ENCODE measurements at places on chromosomes 3 and 15. TPM values are rescaled to one million over a fixed set of nuclear protein-coding genes. Genes with fewer than 3 reads are reported as not detected.

GRCh38 chr15:80615783-80616391 is 79.2 kb upstream of the ABHD17C start:
- DNase-seq, result no peak

DNA sequence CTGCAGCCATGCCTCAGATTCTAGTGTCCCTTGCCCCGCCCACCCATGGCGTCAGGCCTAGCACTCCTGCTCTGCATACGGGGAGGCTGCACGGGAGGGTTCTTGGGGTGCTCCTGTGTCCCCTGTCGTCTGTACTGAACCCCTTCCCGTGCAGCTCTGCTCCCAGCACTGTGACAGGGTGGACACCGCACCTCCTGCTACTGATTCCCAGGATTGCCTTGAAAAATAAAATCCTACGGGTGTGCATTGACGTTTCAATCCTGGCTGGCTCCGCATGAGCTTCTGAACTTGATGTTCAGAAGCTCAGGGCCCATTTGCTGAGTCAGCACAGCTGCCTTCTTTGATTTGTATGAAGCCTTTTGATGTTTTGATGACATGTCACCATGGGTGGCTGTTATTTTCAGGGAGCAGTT is 176.4 kb downstream of the APBA2 start:
- no peak for DNase-seq

GRCh38 chr15:30791239-30792175 is 112.2 kb upstream of the FAN1 start:
- peak; percentile 68 for DNase-seq

The THUMPD3 gene
- total RNA-seq, result 58.4 TPM

The ANKRD34C gene
- not detected for total RNA-seq

GRCh38 chr3:67048067-67048714 is 50.1 kb downstream of the KBTBD8 start:
- DNase-seq, result no peak

The SH2D7 gene
- not detected for total RNA-seq

DNA sequence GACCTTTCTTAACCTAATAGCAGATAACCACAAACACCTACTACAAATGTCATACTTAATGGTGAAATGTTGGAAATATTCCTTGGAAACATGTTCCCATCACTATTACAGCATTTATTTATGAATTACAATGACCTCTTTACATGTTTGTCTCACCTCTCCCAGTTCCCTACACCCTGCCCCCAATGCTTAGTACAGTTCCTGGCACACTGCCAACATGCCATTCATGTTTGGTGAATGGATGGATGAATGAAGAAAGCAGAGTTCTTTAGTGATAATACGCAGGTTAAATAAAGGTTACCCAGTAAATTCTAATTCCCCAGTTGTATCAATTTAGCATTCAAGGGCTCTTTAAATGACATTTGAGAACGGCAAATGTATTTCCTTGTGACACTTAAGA is 259.9 kb upstream of the ATP11B start:
- DNase-seq, result no peak

The EAF2 gene
- 4.4 TPM for total RNA-seq

The CEP19 gene
- 1.3 TPM for total RNA-seq

The MAGEL2 gene
- total RNA-seq, result 9.7 TPM

The LRRIQ4 gene
- total RNA-seq, result 0.26 TPM

GRCh38 chr3:7328339-7328738 is 467.4 kb downstream of the GRM7 start:
- DNase-seq, result no peak

DNA sequence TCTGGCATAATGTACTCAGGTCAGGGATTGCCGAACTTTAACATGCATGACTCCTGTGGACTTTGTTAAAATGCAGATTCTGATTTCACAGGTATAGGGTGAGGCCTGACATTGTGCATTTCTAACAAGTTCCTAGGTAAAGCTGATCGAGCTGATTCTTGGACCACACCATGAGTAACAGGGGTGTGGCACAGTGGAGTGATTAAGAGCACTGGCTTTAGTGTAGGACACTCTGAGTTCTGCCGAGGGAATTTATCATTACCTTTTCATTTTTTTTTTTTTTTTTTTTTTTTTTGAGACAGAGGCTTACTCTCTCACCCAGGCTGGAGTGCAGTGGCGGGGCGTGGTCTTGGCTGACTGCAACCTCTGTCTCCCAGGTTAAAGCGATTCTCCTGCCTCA is 169.3 kb downstream of the ADAMTS9 start:
- no peak for DNase-seq

DNA sequence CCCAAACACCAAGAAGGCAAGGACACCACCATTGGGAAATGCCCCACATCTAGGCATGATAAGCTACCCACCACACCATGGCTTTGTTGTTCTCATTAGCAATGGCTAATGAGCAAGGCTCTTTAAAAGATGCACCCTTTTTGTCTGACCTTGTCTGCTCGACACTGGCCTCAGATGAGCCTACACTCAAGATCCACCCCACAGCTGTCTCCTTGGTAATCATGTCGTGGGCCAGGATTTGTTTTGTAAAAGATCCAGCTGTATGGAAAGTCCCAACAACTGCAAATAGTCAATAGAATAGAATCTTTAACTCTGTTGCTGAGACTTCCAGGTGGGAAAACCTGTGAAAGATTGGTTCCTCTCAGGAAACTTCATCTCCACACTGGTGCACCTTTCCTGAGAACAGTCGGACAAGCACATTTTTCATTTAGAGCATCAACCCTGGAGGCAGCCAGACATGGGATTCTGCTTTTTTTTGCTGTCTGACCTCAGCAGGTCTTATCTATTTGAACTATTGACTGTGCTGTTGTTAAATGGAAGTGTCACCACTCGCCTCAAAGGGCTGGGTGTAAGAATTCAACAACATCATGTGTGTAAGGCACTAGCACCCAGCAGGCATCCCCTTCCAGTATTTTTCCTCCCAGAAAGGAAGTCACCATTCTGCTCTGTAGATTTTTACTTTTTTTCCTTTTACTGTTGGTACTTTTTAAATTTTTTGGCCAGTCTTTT is 35.5 kb downstream of the DUT start:
- DNase-seq, result no peak

DNA sequence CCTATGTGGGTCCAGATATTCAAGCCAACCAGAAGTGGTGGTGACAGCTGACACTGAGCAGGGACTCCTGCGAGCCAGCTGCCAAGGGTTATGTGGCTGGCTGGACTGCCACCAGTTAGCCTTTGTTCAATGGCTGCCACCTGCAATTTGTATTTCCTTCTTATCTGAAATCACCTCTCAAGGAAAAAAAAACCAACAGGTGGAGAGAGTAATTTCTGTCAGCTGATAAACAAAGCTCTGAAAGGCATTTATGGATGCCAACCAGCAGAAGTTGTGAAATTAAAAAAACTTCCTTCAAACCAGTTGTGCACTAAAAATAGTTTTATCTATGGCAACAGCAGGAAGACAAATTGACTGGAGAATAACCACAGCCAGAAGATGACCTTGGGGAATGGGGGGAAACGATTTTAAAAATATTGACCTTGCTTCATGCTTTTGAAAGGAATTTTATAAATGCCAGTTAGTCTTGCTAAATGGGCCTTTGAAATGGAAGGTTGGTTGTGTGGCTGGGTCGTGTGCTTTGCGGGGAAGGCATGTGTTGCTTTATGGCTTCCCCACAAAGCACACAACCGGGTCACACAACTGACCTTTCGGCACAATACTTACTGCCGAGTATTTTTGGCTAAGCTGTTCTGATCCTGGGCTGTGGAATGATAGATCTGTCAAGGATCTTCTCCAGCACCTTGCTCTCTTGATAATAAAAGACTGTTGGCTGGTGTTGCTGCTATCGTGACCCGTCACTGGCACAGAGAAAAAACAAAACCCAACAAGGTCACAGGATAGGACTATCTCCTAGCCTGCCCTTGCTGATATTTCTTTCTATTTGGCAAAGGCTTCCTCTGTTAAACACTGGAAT is 3.5 kb downstream of the MYZAP start:
- DNase-seq, result no peak

DNA sequence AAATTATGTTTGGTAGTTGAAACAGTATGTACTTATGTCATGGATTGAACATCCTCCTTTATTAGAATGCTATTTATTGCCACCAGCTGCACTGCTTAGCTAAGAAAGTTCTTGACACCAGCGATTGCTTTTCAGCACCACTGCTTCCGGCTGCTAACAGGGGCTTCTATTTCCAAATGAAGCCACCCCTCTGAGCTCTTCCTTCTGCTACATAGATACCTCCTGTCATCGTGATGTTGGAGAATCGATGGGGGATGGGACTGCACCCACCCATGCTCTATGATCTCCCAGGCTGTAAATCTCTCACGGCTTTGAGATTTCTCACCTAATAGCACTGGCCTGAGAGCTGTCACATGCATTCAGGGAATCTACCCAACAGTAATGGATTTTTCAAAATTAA is 259.2 kb downstream of the MEIS2 start:
- DNase-seq, result no peak

The CTSH gene
- 15.5 TPM for total RNA-seq

The LMLN gene
- 4.5 TPM for total RNA-seq

DNA sequence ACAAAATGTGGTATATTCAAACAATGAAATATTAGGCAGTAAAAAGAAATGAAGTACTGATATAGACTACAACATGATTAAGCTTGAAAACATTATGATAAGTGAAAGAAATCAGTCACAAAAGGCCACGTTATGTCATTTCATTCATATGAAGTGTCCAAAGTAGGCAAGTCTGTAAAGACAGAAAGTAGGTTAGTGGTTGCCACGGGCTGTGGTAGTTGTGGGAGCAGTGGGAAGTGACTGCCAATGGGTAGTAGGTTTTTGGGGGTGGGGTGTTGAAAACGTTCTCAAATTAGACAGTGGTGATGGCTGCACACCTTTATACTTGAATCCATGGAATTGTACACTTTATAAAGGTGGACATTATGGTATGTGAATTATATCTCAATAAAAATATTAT is 12.1 kb downstream of the GALNT15 start:
- no peak for DNase-seq

The TLR9 gene
- total RNA-seq, result not detected

DNA sequence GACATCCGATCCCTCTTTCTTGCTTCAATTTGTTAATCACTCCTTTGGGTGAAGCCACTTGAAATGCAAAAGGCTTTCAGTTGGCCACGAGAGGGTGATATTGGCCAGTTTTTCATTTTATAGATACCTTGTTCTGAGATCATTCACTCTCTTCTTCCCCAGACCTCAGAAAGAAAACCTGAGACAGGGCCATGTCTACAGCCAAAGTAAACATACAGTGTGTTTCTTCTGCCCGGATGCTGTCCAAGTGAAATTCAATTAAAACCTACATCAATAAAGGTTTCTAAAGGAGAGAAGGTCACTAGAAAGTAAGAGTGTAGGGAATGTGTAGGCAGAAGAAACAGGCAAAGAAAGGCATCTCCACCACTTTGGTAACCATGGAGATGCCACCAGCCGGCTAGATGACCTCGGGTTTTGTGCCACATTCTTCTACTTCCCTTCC is 39.5 kb upstream of the FMN1 start:
- no peak for DNase-seq

DNA sequence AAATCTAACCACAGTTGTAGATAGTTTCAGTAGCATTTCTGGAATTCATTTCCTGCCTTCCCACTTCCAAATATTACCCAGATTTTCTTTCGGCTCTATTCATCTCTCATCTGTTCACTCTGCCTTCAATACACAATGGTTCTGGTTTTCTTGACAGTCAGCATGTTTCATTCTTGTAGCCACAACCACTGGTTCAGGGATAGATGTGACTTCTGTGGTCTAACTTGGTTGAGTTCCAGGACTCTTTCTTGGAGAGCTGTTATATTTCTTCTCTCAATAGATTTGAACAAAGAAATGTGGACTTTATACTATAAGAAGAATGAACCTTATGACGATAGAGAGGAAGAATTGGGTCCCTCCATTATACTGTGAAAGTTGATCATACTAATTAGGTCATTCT is 228.8 kb downstream of the NSUN3 start:
- DNase-seq, result no peak

DNA sequence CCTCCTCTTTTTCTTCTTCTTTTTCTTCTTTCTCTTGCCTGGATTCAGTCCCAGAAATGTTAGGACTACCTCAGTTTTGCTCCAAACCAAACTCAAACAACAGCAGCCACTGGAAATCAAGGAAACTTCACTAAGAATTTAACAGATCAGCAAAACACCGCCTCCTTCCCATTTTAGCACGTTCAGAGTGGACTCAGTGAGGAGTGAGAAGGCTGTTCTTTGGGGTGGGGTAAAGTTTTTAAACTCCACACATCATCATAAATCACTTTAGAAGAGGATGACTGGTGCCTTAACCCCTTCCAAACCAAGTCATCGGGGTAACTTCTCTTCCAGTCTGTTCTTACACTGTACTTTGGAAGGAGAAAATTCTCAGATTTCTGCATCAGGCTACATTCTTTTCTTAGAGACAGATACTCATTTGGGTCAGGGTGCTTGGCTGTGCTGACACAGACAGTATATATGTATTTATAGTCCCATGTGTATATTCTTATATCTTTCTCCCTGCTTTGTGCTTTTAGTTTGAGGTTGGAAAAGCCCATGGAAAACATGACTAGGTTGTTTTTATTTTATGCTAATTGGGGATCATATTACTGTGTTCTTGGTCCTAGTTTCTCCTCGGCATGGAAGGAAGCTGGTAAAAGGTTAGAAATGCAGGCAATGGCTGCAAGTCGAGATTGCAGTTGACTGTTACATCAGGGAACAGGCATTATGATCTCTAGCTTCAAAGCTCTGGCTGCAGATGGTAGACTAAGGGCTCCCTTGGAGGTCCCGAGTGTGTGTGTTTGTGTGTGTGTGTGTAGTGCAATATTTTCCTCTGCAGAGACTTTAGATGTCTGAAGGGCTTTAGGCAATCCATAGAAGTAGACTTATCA is at the start of gene CCDC80:
Gene CCDC80, minus strand, starts transcription at position 214 of the 872 bp plus-strand sequence. CDS start 1,238 bp downstream, outside the sequence.
- DNase-seq, result no peak

- no peak for DNase-seq
Observed at GRCh38 chr15:24761704-24762302, 86.2 kb downstream of the NPAP1 start.

DNA sequence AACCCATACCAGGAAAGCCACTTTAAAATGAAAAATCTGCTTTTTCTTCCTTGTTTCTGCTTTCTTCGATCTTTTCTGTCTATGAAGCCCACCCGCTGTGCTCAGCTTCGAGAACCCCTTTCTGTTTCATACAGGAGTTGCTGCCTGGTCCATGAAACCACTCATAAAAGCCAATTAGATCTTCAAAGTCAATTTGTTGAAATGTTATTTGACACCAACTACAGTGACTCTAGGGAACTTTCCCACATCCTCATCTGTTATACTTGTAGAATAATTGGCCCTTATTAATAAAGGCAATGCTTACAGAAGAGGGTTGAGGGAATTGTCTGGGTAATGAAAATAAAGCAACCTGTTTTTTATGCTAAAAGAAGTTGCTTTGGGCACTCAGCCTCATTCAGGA is 523.6 kb downstream of the OCA2 start:
- no peak for DNase-seq

DNA sequence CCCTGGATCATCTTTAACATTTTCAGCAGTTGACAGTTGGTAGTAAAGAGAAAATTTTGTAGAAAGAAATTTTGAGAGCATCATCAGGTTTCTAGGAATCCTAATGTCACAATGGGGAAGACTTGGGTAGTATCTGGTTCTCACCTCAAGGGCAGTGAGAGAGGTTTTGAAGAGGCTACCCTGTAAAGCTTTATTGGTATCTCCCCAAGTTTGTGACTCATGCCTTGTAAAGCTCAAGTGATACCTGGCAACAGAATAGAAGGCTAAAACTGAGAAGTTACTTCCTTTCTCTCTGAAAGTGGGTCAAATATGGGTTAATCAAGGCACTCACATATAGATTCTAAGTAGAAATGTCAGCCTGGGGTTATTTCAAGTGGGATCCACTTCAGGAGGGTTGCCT is 196.4 kb downstream of the SUCNR1 start:
- no peak for DNase-seq

GRCh38 chr15:37086120-37086519 is 14.2 kb downstream of the MEIS2 start:
- DNase-seq, result no peak
